Mucosa of gallbladder (tissue), 1 donor: ENCODE measurements at places on chromosomes 5 and 9.

DNA sequence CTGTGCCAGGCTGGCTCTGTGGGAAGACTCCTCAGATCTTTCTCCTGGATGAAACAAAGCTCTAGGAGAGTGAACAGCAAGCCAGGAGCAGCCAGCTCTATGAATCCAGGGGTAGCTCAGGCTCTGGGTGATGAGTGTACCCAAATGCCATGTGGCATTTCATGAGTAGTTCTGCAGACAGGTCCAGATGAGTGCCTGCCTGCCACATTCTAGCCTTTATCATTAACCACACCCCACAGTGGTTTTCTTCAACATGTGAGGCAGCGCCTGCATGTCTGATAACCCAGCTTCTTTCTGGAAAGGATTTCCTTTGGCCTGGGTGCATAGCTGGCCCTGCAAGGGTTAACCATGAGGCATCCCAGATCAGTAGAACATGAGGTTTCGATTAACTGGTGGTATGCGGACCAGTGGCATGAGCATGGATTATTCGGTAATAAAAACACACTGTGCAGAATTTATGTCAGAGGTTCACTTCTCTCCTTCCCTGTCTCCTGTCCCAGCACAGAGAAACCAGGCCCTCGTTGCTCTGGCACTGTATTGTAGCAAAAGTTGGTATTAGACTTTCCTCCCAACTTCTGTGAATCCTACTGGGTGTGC, 381.9 kb upstream of the ZNF462 start:
- DNase-seq: no peak

DNA sequence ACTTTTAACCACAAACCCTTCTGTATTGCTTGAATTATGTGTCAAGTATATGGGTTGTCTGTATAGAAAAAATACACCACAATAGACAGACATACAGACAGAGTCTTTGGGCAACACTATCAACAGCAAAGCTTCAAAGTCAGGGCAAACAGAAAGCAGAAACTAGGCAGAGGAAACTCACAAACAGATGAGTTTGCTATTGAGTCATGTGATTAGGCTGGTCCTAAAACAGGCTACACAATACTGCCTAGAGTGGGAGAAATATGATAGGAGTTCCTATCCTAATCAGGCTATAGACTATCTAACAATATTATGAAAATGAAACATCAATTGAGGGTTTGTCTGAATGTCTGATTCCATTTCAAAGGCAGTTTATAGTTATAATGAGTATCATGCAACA, 156.4 kb downstream of the EDIL3 start:
- no peak for DNase-seq

DNA sequence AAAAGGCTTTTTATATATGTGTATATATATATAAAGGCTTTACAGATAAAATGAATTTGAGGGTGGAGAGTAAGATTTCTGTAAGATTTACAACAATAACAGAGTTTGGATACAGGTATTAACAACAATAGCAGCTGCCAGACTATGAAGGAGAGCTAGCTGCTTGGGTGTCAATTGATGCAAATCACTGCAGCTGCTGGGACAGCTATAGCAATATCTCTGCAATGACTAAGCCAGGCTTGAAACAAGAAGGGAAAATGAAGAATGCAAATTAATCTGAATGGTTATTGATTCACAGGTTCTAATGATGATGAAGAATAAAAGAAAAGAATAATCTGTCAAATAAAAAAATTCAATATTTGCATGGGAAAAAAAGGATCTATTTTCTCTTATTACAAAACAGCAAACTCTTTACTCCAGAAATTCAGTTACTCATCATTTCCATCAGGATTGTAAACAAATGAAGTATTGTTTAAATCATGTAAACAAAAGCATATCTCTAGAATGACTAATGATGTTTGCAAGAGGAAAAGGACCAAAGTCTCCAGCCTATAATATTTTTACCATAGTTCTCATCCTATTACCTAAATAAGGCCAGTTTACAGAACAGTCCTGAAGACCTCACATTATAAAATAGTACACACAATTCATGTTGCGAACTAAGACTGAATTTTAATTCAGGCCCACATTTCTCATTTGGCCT, 219.0 kb downstream of the HTR1A start:
- no peak for DNase-seq

DNA sequence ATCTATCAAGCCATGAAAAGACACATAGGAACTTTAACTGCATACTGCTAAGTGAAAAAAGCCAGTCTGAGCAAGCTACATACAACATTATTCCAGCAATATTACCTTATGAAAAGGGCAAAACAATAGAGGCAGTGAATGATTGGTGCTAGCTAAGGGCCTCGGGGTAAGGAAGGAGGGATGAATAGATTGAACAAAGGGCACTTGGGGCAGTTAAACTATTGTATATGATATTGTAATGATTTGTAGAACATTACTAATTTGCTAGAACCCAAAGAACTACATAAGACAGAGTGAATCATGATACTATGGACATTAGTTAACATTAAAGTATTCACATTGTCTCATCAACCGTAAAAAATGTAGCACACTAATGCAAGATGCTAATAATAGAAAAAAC, 218.3 kb downstream of the FBXO4 start:
- DNase-seq: no peak

GRCh38 chr9:111961575-111961974, 65.0 kb downstream of the UGCG start:
- no peak for DNase-seq

DNA sequence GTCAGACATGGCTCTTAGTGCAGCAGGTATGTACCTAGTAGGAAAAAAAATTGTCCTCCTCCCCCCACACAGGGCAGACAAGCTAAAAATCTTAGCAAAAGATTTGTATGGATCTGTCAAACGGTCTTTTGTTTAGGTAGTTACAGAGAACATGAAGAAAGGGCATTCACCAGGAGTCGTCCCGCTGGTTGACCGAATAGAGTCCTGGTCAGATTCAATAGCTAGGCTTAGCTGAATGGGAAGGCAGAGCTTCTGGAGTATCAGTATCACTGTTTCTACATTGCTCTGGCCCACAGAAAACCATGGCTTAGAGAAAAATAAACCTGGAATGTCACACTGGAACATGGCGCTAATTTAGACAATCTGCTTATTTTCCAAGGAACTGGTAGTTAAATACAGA, 642.3 kb downstream of the PTPRD start:
- DNase-seq: no peak

DNA sequence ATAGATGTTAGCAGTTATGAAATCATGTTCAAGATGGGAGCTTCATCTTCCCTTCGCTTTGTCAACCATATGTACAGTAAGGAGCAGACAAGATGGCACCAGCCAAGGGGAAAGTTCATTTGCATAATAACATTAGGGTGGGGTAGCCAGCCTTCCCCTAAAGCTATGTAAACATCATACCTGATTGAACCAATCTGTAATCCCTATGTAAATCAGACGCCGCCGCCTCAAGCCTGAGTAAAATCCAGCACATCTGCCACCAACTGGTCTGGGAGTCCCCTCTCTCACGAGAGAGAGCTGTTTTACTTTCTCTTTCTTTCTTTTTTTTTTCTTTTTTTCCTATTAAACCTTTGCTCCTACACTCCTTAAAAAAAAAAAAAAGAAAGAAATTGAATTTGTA, 30.8 kb upstream of the REEP2 start:
- DNase-seq: no peak

- DNase-seq: no peak
Observed at GRCh38 chr5:178249191-178249989, 16.8 kb upstream of the PHYKPL start.

DNA sequence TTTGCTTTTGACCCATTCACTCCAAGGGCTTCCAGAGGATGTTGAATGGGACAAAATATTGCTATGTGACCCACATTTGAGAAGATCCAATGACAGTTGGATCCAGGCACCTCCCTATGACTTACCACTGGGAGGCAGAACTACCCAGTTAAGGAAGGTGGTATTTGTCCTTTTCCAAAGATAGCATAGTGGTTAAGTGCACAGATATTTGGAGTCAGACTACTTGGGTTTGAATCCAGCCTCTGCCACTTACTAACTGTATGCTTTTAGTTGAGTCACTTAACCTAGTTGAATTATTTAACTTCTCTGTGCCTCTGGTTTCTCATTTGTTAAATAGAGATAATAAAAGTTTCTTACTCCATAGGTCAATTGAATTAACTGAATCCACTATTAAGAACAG, 74.5 kb upstream of the PALM2AKAP2 start:
- DNase-seq: no peak

- no peak for DNase-seq
Observed at GRCh38 chr9:99019510-99020331, 76.0 kb downstream of the COL15A1 start.

DNA sequence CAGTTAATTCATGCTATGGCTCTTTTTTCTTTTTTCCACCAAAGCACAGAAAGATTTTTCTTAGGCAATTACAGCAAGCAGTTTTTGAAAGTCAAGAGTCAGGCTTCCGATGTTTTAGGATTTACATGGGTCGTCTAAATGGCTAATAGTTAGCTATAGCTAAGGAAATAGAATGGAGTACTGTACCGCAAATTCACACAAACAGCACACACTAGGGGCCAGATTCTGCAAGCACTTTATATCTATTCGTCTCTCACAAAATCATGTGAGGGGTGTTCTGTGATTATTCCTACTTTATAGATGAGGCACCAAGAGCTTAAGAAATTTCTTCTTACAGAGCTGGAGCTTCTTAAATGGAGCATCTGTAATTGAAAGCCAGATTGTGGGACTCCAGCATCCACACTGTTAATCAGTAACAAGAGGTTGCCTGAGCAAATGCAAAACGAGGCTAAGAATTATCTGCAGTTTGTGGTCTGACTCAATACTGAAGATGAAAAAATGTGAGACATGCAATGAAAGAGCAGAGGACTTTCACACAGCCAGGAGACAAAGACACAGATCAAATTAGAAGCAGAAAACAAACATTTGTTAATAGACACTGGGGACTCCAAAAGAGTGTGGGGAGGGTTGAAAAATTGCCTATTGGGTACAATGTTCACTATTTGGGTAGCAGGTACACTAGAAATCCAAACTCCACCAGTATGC, 62.7 kb upstream of the CTXN3 start:
- no peak for DNase-seq

GRCh38 chr5:26024774-26025173, 1013.6 kb downstream of the CDH9 start:
- DNase-seq: no peak

GRCh38 chr9:84339962-84340361, 596 bp downstream of the SLC28A3 start:
- no peak for DNase-seq

GRCh38 chr5:36060420-36060887, 6.2 kb downstream of the UGT3A2 start:
- no peak for DNase-seq

GRCh38 chr5:113755516-113755915, 242.0 kb downstream of the YTHDC2 start:
- no peak for DNase-seq

DNA sequence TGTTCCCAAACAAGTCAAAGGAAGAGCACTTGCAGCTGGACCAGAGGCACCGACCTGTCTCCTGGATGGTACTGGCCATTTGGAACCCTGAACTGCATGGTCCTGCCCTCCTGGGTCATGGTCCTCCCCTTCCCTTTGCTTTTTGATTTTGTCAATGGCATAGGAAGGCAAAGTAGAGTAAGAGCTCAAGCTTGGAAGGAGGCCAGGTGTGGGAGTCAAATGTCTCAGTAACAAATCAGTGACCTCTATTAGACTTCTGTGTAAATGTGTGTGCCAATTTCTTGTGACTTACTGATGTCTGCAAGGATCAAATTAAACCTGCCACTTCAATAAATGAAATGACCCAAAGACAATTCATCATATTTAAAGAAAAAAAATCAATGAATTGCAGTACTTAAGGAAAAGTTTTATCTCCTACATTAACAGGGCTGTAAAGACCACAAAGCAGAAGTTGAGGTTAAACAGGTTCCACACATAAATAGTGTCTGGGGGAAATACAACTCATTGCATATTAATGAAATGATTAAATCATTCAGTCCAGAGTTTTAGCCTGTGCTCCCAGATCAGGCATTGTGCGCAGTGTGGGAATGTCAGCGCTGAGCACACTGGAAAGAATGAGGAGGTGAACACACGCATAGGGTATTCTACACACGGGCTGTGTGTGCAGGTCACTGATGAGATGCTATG, 32.7 kb downstream of the OSMR start:
- no peak for DNase-seq

DNA sequence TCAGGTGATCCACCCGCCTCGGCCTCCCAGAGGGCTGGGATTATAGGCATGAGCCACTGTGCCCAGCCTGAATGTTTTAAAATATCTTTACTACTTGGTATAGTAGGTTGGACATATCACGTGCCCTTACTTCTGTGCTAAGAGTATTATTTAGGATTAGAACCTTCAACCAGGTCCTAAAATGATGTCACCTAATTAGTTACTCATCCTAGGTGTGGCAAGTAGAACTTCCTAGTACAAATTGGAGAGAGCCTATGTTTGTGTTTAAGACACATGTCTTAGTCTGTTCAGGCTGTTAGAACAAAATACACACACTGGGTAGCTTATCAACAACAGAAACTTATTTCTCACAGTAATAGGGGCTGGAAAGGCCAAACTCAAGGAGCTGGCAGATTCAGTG, 51.5 kb downstream of the ZFAND5 start:
- DNase-seq: no peak
